Suppressor macrophage (primary cell): ENCODE measurements at places on chromosomes 12 and 14.
A peak's percentile ranks its signal among the peaks of the same experiment; 100 is the strongest.

GRCh38 chr12:116381744-116382685 is 104.5 kb upstream of the MED13L start:
- DNase-seq, result no peak

- peak; percentile 77 for DNase-seq
Measured at GRCh38 chr14:61461808-61462275, 140.5 kb downstream of the PRKCH start.

- peak; percentile 69 for DNase-seq
Measured at GRCh38 chr12:72738811-72739210, 466.6 kb downstream of the TRHDE start.

DNA sequence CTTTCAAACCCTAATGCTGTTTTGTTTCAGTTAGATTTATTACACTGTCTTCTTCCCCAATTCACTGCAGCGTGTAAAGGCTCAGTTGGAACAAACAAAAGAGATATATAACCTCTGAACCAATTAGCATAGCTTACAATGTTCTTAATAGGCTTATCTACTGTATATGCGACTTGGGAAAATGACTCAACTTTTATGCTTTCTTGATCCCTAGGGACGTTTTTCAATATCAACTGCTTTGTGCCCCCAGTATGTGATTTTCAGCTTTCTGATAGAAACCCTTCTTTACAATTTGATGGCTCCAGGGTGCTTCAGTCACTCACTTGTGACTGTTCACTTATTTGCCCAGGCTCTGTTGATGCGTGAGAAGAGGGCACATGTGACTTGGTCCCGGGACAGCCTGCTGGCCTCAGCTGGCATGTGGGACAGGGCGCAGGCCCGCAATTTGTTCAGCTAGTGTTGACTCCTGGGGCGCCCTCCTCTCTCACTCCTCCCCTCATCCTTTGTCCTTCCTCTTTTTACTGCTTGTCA is 107.1 kb downstream of the TMTC2 start:
- no peak for DNase-seq

GRCh38 chr12:53225635-53226424 is 6.2 kb downstream of the RARG start:
- no peak for DNase-seq

GRCh38 chr12:116138781-116139180 is 138.7 kb downstream of the MED13L start:
- DNase-seq, result no peak

GRCh38 chr14:68469208-68469713 is 323.6 kb downstream of the ZFP36L1 start:
- DNase-seq, result no peak

GRCh38 chr14:100765991-100766390 is 39.3 kb downstream of the DLK1 start:
- DNase-seq, result no peak

GRCh38 chr12:113936460-113936859 is 29.7 kb downstream of the RBM19 start:
- no peak for DNase-seq

GRCh38 chr12:124229520-124229919 is 65.4 kb upstream of the RFLNA start:
- no peak for DNase-seq

- DNase-seq, result no peak
Measured at GRCh38 chr12:2097617-2098016, 44.8 kb downstream of the CACNA1C start.

DNA sequence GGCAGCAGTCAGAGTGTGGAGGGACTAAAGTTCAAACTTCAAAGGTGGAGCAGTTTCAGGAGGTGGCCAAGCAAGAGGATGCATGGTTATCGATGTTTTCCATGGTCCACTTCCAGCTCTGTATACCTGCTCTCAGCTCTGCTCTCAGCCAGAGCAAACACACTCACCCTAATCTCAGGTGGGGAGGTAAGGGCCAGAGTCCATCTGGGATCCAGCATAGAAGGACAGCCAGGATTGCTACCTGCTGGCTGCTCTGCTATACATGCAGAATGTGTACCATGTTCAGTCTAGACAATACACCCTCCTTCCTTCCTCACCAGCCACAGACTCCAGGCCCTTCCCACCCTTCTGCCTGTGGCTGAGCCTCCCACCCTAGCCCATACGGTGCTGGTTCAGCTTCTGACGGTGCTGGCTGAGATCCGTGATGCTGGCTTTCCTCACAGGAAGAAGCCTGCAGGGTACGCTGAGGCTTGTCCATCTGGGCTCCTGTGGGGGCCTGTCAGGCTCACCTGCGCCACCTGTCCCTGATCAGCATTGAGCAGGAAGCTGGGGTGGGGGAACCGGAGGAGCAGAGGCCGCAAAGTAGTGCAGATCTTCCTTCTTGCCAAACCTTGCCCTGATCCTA is 2.4 kb downstream of the CBLN3 start:
- DNase-seq, result no peak

DNA sequence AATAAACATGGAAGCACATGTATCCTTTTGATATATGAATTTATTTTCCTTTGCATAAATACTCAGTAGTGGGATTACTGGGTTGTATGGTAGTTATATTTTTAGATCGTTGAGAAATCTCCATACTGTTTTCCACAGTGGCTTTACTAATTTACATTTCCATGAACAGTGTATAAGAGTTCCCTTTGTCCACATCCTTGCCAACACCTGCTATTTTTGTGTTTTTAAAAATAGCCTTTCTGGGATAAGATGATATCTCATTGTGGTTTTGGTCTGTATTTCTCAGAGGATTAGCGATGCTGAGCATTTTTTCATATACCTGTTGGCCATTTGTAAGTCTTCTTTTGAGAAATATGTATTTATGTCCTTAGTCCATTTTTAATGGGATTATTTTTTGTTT is 329.2 kb upstream of the KITLG start:
- no peak for DNase-seq

DNA sequence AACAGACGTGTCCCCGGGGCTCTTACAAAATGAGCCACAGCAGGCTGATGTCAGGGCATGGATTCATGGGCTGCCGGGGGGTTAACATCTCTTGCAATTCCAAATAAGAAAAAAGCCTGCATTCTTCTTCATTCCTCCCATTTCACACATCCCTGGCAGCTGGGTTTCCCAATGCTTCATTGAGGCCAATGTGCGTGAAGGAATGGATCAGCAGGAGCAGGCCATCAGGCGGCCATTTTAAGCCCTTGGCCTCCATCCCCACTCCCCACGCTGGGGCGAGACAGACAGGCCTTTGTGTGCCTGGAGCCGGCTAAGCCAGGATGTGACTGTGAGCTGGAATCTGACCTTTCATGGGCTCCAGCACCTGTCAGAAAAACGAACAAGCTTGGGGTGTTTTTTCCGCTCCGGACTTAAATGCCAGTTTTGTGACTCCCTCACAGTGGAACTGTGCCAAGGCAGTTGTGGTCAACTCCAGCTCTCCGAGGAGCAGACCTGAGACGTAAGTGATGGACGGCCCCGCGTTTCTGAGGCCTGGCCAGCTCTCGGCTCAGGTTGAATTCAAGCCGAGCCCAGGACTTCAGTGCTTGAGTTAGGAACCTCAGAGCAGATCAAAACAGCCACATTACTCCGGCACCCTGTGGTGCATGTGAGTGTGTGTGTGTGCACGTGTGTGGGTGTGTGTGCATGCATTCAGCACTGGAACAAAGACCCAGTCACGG is 133.1 kb downstream of the TMEM30B start:
- no peak for DNase-seq

DNA sequence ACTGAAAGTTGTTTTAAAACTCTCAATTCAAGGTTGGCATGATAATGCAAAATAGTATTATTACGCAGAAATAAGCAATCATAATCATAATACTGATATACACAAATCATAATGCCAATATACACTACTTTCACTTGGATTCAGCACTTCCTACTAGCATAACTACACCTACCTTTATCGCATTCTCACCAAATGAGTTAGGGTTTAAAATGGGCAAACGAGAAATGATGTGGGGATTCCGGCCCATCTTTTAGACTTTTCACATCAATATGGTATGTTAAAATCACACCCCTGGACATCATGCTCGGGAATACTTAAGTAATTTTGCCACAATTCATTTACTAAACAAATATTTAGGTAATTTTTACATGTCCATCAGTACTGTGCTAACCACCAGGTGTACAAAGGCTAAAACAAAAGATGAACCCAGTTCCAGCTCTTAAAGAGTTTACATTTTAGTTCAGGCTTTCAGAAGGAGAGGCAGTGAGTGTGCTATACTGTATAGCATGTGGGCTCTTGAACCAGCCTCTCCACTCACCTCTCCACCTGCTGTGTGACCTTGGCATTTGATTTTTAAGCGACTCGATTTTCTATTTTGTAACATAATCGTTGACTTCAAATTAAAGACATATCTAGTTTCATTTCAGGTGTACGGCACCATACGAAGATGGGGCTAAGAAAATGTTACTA is 1.1 kb upstream of the USP15 start:
- DNase-seq, result peak; percentile 20
